ENCODE measurements at places on chromosomes 5 and 9.

DNA sequence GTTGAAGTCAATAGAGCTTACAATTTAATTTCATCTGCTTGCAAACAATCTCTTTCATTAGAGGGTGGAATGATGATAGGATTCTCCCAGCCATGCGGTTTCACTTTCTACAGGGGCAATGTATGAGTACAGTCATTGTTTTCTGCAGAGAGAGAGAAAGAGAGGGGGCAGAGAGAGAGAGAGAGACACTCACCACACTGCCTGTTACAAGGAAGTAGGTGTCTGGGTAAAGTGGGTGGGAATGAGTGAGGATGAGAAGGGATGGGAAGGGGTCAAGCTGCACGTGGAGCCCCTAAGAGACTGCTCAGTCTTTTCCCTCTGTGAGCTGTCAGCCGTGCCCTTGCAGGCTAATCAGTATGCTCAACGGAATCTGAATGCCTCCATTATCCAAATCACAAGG, 454.3 kb downstream of the KDM4C start:
- no peak for DNase-seq

GRCh38 chr5:35031276-35031675, 16.5 kb downstream of the AGXT2 start:
- DNase-seq, result no peak

DNA sequence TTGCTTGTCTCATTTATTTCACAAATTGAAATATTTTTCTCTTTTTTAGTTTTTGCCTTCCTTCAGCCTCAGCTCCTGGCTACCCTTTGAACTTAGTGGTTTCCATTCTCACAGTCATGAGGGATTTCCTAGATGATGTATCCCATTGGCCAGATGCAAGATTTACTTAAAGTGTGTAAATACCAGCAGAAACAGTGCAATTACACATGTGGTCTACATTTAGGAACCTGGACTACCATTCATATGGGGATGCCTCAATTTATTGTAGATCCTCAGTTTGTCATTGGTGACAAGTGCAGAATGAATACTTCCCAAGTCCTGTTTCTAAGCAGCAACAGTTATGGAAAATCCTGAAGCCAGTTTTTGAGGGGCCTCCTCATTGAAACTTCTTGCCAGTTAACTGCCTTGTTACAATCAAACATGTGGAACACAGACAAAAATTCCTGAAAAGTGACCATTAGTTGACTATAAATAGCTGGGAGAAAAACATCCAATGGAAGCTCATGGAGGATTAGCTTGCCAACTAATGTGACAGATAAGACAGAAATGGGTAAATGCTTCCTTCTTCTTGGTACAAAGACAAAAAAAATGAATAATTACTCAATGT, 113.6 kb upstream of the FER start:
- no peak for DNase-seq

DNA sequence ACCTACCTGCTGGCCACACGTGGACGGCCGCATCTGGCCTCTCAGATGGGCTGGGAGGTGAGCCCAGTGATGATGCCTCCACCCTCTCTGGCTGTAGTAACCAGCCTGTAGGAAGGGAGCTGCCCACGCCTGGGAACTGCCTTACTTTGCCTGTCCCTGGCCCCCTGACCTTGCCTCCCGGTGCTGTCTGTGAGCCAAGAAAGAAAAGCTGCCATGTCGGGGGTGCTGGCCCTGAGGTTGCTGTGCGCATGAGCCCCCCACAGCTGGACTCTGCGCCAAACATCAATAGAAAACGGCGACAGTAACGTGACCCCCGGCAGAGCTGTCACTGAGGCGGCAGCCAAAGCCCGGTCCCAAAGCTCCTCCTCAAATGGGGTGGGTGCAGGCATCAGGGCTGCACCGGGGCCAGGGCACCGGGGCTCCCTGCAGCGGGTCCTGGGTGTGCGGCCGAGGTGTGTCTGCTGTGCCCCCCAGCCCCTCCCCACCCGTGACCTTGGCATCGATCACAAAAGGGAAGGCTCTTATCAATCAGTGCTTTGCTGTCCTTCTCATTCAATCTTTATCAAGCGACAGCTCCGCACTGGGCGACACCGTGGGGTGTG, 15.3 kb upstream of the SLC9A3 start:
- no peak for DNase-seq

- DNase-seq, result no peak
Observed at GRCh38 chr5:144335561-144335960, 164.9 kb downstream of the KCTD16 start.

GRCh38 chr5:170006021-170006420, 25.7 kb upstream of the INSYN2B start:
- no peak for DNase-seq

Data from AG09319 (cell line).